ENCODE measurements at places on chromosomes 7 and 10.

DNA sequence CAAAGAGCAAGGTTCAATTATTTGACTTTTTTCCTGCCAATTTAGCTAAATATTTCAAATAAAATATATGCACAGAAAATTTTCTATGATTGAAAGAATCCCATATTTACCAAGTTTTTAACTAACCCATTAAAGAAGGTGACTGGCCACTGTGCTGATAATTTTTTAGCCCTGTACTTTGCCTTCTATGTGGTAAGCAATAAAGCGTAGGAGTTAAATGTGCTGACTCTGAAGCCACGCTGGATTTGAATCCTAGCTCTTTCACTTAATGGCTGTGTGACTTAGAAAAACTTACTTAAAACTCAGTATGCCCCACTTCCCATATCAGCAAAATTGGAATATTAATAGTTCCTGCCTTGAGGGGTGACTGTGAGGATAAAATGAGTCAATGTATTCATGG lies 82.1 kb downstream of the NEUROD6 start:
- DNase-seq: no peak

- no peak for DNase-seq
These were observed 884 bp upstream of the GSTO1 start for GRCh38 chr10:104253606-104254410.

DNA sequence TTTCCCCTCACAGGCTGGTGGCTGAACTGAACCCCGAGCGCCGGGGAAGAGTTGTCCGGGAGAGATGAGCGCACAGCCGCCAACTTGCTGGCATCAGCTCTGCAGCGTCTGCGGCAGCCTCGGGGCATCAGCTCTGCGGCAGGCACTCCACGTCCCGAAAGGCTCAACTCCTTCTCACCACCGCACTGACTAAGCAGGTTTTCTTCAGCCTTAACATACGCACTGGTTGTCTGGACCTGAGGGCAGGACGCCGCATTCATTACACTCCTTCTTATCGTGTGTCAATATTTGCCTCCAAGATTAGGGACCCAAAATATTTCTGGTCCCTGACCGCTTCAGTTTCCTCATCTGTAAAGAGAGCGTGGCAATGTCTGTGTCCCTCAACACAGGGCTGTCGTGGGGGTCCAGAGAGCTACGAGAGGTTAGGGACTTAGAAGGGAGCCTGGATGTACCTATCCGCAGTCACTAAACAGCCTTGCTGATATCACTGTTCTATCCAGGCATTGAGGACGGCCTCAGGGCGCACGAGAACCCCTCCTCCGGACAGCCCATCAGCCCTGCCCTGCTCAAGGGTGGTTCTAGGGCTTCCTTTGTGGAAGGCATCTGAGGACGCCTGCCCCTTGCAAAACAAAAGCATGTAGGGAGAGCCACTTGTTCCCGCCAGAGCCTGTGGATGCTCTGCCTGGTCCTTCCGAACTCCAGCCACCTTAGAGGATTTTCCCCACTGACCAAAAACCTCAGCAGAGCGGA lies 42.8 kb upstream of the FIGNL1 start:
- no peak for DNase-seq

DNA sequence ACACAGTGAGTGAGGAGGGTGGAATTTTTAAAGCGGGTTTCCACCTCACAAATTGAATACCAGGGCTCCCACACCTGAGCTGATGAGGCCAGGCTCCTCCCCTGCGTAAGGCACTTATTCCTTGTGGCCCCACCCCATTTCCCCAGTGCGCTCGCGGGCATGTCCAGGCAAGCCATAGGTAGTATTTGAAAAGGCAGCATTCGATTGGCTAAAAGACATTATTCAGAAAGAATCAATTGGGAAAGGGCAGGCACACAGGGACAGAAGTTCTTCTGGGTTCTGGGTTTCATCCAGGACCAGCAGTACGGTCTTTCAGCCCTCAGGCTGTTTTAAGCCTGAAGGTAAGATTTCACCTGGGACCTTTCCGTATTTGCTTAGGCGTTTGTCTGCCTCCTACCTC lies 222.3 kb downstream of the BBS9 start:
- no peak for DNase-seq

DNA sequence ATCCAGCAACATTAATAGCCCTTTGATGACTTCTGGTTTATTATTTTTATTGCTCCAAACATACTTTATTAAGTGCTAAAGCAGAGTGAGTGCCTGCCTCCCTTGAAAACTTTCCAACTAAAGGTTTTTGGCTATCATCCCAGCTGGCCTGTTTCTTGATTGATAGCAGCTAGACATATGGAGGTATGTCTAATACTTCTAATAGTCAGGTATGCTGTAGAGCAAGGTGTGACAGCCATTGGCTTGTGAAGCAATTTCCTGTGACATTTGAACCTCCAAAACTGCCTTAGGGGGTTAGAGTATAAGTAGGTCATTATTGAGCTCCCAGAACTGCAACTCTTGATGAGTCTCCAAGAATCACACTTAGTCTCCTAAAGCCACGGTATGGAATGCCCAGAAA lies 55.8 kb downstream of the LOXL4 start:
- no peak for DNase-seq

DNA sequence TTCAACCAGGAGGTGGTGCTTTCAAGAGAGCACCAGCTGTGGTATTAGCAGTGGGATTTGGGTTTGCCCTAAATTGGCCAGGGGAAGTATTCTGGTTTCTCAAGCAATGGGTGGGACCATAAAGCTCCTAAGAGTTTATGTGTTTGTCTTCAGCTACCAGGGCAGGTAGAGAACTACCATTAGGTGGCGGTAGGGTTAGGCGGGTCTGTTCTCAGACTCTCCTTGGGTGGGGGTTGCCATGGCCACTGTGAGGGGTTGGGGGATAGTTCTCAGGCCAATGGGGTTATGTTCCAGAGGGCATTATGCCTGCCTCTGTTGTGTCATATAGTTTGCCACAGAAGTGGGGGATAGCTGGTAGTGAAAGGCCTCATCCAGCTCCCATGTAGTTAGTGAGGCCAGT lies 47.7 kb upstream of the BICC1 start:
- no peak for DNase-seq

DNA sequence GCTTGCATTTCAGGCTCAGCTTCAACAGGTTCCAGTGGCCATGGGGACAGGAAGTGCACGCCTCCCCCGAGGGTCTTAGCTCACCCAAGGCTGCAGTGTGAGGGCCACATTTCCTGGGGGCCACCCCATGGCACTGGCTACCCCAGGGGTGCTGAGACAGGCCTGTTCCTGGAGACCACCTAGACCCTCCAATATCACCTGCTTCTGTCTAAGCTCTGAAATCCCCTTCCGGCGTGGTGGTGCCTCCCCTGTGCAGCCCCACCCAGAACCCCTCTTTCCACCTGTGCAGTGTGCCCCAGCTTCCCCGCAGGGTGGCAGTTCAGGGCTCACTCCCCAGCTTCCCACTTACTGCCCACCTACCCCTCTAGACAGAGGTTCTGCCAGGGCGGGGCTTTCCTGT lies 83.1 kb downstream of the ADARB2 start:
- DNase-seq: no peak

GRCh38 chr7:147400221-147400689 lies 1190.3 kb upstream of the C7orf33 start:
- DNase-seq: no peak

GRCh38 chr7:137342265-137342664 lies 1.3 kb downstream of the PTN start:
- no peak for DNase-seq

GRCh38 chr7:45911311-45911710 lies 9.8 kb downstream of the IGFBP3 start:
- no peak for DNase-seq

- DNase-seq: no peak
These were observed 15.4 kb downstream of the NAMPT start for GRCh38 chr7:106269254-106269961.

DNA sequence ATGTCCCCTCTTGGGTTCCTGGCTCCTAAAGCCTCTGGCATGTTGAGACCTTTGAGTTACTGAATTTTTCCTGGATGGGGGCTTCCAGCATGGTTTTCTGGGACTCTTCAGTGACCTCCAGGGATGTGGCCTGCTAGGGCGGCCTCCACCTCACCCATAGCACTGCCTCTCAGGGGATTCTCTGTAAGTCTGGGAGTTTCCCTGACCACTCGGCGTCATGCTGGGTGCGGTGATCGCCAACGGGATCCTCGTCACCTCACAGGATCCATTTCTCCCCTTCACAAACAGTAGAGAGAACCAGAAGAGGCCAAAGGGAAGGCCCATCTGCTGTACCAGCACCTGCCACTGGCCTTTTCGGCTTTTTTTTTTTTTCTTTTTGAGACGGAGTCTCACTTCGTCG lies 84.3 kb downstream of the NPTX2 start:
- DNase-seq: no peak

GRCh38 chr7:5614600-5614999 lies 166.9 kb downstream of the RNF216 start:
- DNase-seq: no peak
